ENCODE measurements at places on chromosomes 12 and 14.

DNA sequence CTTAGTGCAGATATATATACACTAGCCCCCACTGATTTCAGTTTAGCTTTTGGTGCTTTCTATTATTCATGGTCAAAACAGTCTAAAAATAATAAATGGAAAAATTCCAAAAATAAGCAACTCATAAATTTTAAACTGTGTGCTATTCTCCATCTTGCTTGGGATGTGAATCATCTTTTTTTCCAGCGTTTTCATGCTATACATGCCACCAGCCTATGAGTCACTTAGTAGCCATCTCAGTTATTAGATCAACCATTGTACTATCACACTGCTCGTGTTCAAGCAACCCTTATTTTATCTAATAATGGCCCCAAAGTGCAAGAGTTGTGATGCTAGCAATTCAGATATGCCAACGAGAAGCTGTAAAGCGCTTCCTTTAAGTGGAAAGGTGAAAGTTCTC, 73.9 kb upstream of the KRR1 start:
- DNase-seq, result no peak

- DNase-seq, result no peak
Observed at GRCh38 chr12:98635657-98636323, 8.8 kb downstream of the IKBIP start.

DNA sequence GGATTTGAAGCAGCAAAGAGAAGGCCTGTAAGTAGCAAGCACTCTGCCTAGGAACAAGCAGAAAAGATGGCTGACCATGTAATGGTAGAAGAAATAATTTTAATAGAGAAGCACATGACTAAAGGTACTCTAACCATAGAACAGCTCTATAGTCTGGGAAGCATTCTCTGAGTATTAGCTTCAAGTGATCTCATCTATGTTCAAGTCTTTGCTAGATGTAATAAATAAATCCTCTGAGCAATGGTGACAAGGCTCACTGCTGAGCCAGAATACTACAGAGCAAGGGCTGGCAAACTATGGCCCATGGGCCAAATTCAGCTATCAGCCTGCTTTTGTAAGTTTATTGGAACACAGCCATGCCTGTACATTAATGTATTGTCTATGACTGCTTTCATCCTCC, 84.8 kb downstream of the PEBP1 start:
- DNase-seq, result no peak

DNA sequence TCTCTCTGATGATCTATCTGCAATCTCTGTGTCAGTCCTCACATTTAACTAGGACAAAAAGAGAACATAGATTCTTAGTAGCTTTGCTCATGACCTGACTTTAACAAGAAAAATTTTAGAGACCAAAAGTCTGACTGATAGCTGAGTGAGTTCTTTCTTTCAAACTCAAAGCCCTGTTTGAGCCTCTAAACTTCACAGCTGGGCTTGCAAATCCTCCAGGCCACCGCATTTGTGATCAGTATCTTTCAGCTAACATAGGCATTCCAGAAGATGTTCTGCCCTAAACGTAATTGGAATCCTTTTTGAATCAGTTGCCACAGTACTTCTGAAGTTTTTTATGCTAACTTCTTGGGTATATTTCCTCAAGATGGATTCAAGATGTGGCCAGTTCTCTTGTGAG, 459.0 kb downstream of the DPF3 start:
- no peak for DNase-seq

GRCh38 chr12:108582509-108582908, 15.4 kb downstream of the TMEM119 start:
- DNase-seq, result no peak

DNA sequence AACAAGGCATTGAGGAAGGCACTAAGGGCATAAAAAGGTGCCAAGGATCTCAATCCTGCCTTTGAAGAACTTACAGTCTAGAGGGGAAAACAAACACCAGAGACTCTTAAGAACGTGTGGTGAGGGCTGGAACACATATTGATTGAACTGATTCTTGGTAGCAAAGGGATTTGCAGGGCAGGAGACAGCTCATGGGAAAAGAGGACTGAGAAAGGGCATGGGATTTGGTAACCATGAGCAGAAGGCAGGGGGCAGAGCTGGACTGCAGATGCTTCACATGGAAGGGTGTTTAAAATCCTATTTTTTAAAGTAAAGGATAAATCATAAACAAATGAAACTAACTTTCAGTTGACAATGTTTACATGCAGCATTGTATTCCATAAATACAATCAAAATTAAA, 203.1 kb downstream of the ITPR2 start:
- DNase-seq, result no peak

DNA sequence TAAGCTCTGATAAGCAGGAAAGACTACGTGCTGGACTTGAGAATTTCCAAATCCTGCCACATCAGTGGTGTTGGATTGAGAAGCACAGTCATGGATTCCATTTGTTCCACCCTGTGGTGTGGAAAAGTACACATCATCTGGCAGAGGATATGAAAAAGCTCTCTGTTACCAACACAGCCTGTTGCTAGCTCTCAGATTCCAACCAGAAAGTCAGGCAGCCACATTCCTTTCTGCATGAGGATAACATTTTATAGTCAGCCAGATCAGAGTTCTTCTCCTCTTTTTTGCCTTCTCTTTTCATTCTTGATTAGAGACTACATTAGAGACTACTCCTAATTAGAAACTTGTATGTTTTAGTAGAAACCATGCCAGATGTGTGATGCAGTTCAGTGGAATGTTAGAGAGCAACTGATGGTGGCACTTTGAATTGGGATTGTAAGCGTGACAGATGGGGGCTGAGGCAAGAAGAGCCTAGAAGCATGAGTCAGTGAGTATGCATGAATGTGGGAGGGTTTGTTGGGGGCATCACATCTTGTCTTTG, 61.2 kb upstream of the STXBP6 start:
- no peak for DNase-seq

GRCh38 chr12:131830914-131831571, 2.9 kb downstream of the MMP17 start:
- no peak for DNase-seq

GRCh38 chr12:53564941-53565340, 57.7 kb upstream of the NPFF start:
- no peak for DNase-seq

GRCh38 chr14:64879635-64880220, at the start of gene SPTB:
Gene SPTB (minus strand): TSS chr14:64879907. CDS start chr14:64823094, 56,813 bp downstream.
- DNase-seq, result peak; percentile 22

- no peak for DNase-seq
Observed at GRCh38 chr12:90546511-90546910, 408.5 kb downstream of the CCER1 start.

DNA sequence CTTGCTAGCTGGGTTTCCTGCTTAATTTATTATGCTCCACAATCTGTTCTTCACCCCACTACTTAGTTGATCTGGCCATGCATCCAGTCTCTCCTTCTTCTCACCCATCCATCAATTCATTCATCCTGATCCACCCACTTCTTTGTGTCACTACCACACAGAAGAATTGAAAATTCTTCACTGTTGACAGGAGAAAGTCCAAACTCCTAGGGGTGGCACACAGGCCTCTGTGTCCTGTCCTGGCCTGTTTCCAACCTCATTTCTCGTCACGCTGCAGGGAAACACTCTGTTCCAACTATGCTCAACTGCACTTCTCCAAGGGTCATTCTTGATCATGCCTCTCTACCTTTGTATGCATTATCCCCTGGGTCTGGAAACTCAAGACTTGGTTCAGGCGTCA, 10.6 kb upstream of the KRT83 start:
- DNase-seq, result no peak

GRCh38 chr14:65206448-65207096, 104.3 kb upstream of the MAX start:
- no peak for DNase-seq

DNA sequence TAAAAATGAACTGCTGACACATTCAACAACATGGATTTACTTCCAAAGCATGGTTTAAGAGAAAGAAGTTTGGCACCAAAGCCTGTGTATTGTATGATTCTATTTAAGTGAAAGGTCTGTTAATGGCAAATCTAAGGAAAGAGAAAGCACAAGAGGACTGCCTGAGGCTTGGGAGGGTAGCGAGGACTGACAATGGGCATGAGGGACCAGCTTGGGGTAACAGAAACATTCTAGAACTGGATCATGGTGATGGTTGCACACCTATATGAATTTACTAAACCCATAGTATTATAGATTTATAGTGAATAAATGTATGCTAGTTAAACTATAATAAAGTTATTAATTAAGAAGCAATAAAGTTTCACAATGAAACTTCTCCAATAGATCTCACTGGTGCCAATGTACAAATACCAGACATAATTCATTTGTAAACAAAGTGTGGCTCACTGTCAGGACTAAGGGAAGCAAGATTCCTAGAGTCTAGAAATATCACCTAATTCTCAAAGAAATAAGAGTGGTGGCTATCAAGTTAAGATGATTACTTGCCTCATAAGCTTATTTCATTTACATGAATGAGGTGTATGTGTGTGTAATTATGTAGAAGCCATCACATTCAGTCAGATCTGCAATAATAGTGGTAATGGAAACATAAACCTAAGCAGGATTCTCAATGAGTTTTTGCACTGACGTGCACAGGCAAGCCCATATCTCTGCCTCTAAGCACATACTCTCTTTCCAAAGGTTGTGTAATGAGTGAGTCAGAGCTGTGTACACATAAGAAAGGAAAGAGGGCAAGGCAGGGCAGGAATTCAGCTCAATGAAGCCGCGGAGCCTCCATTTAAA, 353.4 kb downstream of the KCNH5 start:
- DNase-seq, result no peak

DNA sequence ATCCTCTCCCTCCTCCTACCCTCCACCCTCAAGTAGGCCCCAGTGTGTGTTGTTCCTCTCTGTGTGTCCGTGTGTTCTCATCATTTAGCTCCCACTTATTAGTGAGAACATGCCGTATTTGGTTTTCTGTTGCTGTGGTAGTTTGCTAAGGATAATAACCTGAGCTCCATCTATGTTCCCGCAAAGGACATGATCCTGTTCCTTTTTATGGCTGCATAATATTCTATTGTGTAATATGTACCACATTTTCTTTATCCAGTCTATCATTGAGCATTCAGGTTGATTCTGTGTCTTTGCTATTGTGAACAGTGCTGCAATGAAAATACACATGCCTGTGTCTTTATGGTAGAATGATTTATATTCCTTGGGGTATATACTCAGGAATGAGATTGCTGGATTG, 30.5 kb downstream of the JDP2 start:
- DNase-seq, result no peak

GRCh38 chr12:9273276-9273675, 65.1 kb upstream of the PZP start:
- no peak for DNase-seq

GRCh38 chr12:77724367-77724957, 106.2 kb upstream of the NAV3 start:
- DNase-seq, result no peak

DNA sequence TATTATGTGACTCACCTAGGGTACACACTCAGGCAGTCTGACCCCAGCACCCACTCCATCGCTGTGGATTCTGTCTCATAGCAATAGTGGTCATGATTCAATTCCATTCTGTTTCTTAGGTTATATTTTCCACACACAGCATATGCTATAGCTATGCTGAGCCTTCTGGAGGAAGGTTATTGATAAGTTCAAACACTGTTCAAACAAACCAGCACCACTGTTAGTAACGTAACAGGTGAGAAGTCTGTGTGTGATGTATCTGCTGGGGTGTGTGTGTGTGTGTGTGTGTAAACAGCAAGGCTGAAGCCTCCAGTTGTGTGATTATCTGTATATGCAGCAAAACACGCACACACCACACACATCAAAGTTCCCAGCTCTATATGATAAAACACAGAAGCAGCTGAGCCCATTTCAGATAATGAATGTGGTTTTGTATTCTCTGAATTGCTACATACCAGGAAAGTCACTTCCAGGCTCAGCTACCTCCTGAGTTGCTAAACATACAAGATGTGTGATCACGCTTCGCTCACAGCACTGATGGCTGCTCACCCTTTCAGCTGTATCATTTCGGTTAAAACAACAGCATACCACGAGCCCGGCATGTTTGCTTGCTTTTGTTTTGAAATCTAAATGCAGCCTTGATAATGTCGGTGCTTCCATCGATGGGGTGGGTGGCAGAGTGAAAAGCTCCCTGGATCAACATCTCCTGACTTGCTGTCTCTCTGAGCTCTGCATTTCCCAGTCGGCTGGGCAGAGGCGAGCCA, 6.8 kb upstream of the SYNE3 start:
- no peak for DNase-seq

- no peak for DNase-seq
Observed at GRCh38 chr12:41055875-41056577, 132.1 kb upstream of the PDZRN4 start.
